Left ventricle myocardium superior (tissue), 1 donor: ENCODE measurements at places on chromosomes 12 and 14. TPM values are rescaled to one million over a fixed set of nuclear protein-coding genes. Genes with fewer than 3 reads are reported as not detected.

The SPTSSA gene
- total RNA-seq = 14.2 TPM

The TPPP2 gene
- total RNA-seq = 1.2 TPM

The ATL1 gene
- 1.0 TPM for total RNA-seq

The SLC38A4 gene
- total RNA-seq = 2.1 TPM

The PAH gene
- total RNA-seq = not detected

The AGAP2 gene
- 7.5 TPM for total RNA-seq

The CDKL1 gene
- 2.0 TPM for total RNA-seq

The KRT5 gene
- total RNA-seq = 1.1 TPM

The TECPR2 gene
- total RNA-seq = 22.5 TPM

The FAM161B gene
- 3.8 TPM for total RNA-seq

The POTEM gene
- total RNA-seq = not detected

The FBXW8 gene
- total RNA-seq = 5.1 TPM

The NFE2 gene
- 0.74 TPM for total RNA-seq

The CREBL2 gene
- 16.9 TPM for total RNA-seq

The HPD gene
- 2.2 TPM for total RNA-seq

The NOVA1 gene
- total RNA-seq = 1.9 TPM

The FOXN4 gene
- not detected for total RNA-seq

The LPAR5 gene
- 8.6 TPM for total RNA-seq

The DBX2 gene
- 0.07 TPM for total RNA-seq

The GPRC5D gene
- total RNA-seq = not detected

The KLRC4 gene
- total RNA-seq = not detected

The WNT1 gene
- not detected for total RNA-seq
